Anterior cingulate cortex (tissue), 58 donors: ENCODE measurements at places on chromosomes 7 and 10.

- no peak for DNase-seq
These were observed 56.4 kb upstream of the DKK1 start for GRCh38 chr10:52257692-52258075.

DNA sequence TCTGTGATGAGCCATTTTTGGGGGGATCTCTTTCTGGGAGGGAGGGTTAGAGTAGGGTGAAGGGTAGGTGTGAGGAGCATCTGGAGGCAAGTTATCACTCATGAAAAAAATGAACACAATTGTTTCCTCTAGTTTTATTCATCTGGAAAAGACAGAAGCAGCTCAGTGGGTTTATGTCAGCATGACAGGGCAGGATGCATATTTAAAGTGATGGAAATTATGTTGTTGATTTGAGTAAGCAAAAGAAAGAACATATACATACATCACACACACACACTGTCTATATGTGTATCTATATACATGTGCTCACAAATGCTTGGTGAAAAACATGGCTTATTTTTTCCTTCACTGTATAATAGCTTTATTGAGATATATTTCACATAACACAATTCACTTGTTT lies 114.2 kb downstream of the ADCY1 start:
- no peak for DNase-seq

DNA sequence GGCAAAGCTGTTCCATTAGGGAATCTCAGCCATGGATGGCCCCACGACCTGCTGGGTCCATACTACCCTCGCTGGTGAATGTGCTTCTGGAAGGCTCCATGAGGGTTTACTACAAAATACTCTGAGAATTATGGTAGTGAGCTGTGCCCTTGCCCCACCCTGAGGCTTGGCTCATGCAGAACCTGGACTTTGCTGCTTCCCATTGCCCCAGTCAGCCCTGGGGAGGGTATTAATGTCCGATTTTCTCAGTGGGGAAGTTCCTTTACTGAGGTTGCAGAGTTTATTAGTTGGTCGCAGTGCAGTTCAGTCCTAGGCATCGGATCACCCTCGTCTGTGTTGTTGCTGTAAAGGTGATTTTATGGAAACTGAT lies 310.1 kb downstream of the WDR37 start:
- DNase-seq: no peak

DNA sequence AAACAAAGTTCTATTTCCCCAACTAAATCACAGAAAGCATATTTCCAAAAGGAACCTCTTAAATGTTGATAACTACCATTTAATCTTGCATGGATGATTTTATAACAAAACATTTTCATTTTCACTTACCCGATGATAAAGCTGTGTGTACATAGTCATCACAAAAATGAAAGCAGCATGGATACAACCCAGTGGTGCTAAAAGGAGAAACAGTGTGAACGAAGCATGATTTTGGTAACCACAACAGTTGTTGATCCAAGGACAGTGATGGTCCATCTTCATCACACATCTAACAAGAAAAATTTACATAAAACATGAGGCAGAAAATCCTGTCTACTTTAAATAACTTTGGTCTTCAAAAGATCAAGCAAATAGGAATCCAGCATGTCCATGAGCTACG lies 4.7 kb downstream of the ZDHHC6 start:
- DNase-seq: no peak

GRCh38 chr10:48705401-48705938 lies 20.8 kb downstream of the WDFY4 start:
- no peak for DNase-seq

DNA sequence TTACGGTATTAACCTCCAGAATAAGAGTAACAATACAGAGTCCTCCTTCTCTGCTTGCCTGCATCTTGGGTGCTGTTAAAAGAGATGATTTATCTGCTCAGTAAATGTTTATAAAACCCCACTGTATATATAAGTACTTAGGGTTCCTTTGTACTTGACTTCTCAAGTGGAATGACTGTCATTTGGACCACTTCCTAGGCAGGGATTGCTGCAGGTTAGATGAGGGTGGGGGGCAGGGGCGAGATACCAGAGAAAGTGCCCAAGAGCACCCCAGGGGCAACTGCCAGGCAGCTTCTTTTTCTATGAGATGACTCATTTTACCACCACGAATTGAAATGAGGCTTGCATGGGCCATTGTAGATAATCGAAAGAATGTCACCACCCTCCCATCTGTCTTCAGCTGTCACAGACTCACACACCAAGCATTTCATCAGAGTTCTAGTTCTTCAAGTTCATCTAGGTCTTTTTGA lies 421.9 kb upstream of the GALNT17 start:
- no peak for DNase-seq

GRCh38 chr7:133587903-133588302 lies 335.0 kb downstream of the EXOC4 start:
- DNase-seq: no peak

DNA sequence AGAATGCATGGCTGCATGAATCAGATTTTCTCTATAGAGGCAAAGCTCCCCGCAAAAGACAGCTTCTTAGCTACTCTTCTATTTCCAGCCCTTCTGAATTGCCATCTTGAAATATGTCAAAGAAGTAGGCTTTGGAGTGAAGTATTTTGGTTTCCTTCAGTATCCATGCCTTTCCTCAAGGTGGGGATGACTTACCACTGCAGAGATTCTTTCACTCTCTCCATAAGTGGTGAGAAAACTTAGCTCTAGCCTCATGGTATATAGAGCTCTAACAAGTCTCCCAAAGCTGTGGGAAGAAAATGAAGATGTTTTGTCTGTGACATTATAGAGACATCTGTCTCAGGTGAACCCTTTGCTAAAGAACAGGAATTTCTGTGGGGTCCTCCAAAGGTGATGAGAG lies 89.6 kb upstream of the ITGB1 start:
- DNase-seq: no peak

DNA sequence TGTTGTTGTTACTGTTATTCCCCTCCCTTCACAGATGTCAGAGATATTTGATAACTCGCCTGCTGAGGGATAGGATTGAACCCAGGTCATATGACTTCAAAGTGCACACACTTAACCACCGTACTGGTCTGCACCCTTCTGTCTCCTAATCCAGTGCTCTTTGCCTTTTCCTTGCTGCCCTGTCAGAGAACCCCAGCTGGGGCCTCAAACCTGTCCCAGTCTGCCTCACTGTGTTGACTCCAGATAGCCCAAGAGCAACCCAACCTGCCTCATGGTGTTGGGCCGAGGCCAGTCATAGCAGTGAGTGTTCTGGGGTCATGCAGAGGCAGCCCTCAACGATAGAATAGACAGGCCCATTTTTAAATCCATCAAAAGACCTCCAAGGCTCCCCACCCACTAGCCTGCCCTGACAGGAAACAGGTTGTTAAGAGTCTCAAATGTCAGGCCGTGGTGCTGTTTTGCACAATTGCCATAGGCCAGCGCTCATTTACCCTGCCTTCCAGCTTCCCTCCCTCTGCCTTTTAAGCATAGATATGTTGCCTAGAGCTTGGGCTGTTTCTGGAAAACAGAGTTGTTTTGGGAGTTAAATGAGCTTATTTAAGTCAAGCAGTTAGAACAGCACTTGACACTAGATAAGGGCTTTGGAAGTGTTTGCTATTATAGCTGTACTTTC lies 37.0 kb upstream of the PDCD4 start:
- DNase-seq: no peak

DNA sequence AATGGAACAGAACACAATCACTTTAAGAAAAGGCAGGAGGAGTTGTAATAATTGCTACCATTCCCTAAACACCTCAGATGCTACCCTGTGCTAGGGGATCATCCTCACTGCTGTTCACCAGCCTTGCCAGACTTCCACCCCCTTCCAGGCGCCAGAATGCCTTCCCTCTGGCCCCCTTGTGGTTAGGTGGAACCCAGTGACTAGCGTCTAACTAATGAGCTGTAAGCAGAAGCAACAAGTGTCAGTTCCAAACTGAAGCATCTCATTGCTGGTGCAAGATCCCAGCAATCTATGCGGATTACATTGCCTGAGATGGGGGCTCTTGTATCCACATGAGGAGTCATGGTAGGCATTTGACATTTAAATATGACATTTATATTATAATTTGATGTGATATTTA lies 86.6 kb downstream of the FRMD4A start:
- DNase-seq: no peak

DNA sequence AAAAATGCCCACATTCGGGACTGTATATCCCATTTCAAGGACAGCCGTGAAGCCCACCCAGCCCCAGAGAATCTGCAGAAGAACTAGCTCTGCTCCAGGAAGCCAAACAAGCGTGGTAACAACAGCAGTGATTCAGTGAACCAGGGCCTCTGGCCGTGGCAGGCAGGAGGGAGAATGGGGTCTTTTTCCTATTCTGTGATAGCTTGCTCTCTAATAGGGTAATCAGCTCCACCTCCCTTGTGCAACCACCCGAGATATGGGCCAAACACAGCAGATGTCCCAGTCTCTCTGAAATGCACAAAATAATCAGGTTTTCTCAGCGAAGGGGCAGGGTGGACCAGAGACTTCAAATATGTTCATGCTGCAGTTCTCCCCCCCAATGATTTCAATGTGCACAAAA lies 35.8 kb downstream of the CHST15 start:
- DNase-seq: no peak
